Tibial nerve (tissue), 4 donors: ENCODE measurements at places on chromosomes 6 and 20. TPM values are rescaled to one million over a fixed set of nuclear protein-coding genes. Genes with fewer than 3 reads are reported as not detected.

Gene ADGB
- total RNA-seq, result not detected

Gene MRPL2
- 17.3 TPM for total RNA-seq

Gene KCNK17
- total RNA-seq, result not detected

Gene PNPLA1
- total RNA-seq, result 0.21 TPM

Gene AVP
- not detected for total RNA-seq

Gene TOX2
- total RNA-seq, result 2.0 TPM

Gene CLPSL1
- total RNA-seq, result not detected

Gene RNF182
- total RNA-seq, result not detected

Gene SLC44A4
- 0.59 TPM for total RNA-seq

Gene RAB44
- total RNA-seq, result 1.0 TPM

Gene ATAT1
- total RNA-seq, result 5.5 TPM

Gene NKAIN2
- total RNA-seq, result 8.1 TPM

Gene HEY2
- total RNA-seq, result 3.3 TPM

Gene BPI
- 0.84 TPM for total RNA-seq

Gene BPIFB4
- total RNA-seq, result not detected

Gene NT5E
- 23.1 TPM for total RNA-seq

Gene HLA-DPA1
- total RNA-seq, result 135 TPM

Gene HLA-DQB1
- 2.9 TPM for total RNA-seq

Gene MAP3K4
- total RNA-seq, result 61.2 TPM

Gene PPP1R3G
- total RNA-seq, result 2.1 TPM

Gene RSPH9
- 0.30 TPM for total RNA-seq

Gene GRM1
- total RNA-seq, result 0.30 TPM

Gene TOMM34
- 14.2 TPM for total RNA-seq

Gene PPP1R14C
- not detected for total RNA-seq

Gene CLPSL2
- total RNA-seq, result not detected

Gene WFDC9
- total RNA-seq, result not detected

Gene KHDC1L
- total RNA-seq, result not detected

Gene NOX3
- total RNA-seq, result not detected
